Fibroblast of skin of left biceps (primary cell): ENCODE measurements at places on chromosomes 12 and 14.
A peak's percentile ranks its signal among the peaks of the same experiment; 100 is the strongest.

DNA sequence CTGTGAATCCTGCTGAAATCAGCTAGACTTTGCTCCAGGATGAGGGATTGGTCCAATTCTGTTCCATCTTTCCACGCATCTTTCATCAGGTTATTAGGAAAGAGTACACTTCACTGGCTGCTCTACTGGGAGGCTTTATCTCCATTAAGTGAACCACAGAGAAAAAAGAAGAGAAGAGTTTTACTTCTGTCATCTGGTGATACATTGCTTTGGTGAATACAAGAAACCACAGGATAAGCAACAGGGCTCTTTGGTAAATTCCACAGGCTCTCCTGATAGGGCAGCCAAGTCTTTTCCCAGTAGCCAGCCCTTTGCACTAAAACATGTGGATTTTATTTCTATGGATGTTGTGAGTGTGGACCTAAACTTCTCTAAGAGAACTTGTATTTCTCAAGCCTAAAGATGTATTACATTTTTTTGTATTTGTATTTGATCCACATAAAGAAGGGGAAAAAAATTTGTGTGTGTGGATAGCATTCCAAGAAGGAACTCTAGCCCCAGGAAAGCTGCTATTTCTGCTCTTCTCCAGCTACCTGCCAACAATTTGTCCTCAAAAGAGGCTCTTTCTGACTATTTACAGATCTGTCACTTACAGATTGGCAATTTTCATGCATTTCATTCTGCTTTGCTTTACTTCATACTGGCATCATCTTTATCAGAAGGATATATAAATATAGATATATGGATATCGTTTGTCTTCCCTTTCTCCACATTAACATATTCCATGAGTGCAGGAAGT lies 1117.6 kb upstream of the TMEM132C start:
- peak; percentile 87 for DNase-seq

DNA sequence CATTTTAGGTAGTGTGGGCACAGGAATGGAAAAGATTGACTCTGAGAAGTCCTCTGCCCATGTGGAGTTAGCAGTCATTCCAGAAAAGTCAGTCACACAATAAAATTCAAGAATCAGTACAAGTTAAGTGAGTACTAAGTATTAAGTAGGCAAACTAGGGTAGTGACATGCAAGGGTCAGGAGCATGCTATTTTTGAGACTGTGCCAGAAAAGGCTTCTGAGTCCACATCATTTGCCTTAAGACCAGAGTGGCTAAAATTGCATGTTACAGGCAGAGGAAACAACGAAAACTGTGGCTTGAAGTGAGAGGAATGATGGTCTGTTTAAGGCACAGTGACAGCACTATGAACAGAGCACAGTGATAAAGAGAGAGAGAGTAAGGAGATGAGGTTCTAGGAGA lies 108.9 kb downstream of the SLC6A15 start:
- no peak for DNase-seq

DNA sequence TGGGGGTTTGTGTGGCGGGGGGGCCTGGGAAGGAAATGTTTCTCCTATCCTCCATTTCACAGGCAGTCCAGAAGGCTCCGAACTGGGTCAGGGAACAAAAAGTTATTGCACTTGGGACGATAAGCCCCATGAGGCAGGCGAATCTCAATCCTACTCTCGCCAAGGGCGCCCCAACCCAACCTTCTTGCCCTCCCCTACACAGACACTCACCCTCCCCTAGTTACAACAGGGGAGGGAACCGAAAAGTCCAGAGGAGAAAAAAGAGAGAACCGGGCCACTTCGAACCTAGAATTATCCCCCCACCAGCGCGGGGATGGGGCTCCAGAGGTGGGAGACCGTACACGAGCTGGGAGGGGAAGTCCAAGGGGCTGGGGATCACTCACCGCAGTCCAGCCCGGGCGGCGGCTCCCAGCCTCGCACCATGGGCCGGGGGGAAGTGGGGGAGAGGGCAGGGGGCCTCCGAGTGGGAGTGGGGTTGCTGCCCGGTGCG lies 357 bp downstream of the HOMEZ start:
- no peak for DNase-seq

GRCh38 chr14:100673085-100673806 lies 53.4 kb upstream of the DLK1 start:
- DNase-seq = no peak

GRCh38 chr14:81222126-81222525 lies 1.4 kb upstream of the GTF2A1 start:
- no peak for DNase-seq

DNA sequence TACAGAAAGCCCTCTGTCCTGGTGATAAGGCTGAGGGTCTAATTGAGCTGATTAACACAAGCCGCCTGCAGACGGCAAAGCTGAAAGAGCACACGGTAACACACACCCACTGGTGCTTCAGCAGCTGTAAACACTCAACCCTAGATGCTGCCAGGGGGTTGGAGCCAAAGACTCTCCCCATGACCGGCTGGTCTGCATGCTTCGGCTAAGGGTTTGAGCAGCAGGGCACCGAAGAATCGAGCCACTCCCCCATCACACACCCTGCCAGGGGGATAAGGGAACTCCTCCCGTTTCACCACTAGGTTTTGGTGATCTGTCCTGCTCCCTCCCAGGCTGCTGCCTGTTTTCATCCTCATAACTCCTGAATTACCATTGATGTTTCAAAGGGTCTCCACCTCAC lies 141.0 kb upstream of the OVCH1 start:
- DNase-seq = no peak
